ENCODE measurements at places on chromosomes 1 and 21.

DNA sequence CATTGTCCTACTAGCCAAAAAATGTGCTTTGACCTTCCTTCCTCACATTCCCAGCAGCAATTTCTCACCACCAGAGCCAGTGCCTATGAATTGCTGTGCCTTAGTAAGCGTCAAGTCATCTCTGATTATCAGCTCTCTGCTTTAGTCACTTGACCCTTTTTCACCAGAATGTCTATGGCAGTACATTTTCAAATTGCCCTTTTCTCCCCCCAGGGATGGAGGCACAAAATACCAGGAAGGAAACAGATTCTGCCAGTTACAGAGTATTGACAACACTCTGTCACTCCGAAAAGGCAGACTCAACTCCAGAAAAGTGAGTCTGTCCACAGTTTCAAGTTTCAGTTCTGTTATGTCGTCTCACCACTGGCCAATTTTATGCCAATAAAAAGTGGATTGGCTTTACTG lies 167.4 kb downstream of the TNFSF18 start:
- no peak for DNase-seq

GRCh38 chr1:177847843-177848242 lies 122.0 kb downstream of the SEC16B start:
- no peak for DNase-seq

GRCh38 chr21:45299026-45299863 lies 11.6 kb upstream of the POFUT2 start:
- peak; percentile 31 for DNase-seq

- DNase-seq: no peak
These were observed 522.9 kb downstream of the LRRIQ3 start for GRCh38 chr1:73674945-73675561.

GRCh38 chr21:31339721-31340120 lies 4.3 kb downstream of the TIAM1 start:
- DNase-seq: no peak

GRCh38 chr1:26854906-26855305 lies 8.0 kb upstream of the SFN start:
- DNase-seq: peak; percentile 89

- DNase-seq: no peak
These were observed 94.7 kb downstream of the LIPI start for GRCh38 chr21:14116080-14116481.

- no peak for DNase-seq
These were observed 9.0 kb upstream of the VHLL start for GRCh38 chr1:156308078-156308477.

DNA sequence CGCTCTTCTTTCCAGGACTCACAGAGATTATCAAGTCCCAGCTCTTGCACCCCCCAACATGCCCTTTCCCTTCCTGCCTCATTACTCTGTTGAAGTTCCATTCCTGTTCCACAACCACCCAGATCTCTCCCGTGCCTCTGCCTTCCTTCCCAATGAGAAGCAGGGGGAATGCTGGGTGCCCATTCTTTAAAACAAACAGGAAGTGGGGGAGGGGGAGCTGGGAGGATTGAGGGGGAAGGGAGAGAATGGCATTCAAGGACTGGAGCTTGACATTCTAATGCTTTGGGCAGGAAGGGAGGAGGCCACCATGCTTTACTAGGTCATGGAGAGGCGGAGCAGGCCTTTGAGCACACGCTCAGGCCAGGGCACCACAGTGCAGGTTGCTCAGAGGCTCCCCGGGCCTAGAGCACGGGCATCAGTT lies 150.3 kb upstream of the IRF2BP2 start:
- DNase-seq: no peak

GRCh38 chr1:17121881-17122280 lies 2.6 kb upstream of the PADI2 start:
- DNase-seq: no peak

DNA sequence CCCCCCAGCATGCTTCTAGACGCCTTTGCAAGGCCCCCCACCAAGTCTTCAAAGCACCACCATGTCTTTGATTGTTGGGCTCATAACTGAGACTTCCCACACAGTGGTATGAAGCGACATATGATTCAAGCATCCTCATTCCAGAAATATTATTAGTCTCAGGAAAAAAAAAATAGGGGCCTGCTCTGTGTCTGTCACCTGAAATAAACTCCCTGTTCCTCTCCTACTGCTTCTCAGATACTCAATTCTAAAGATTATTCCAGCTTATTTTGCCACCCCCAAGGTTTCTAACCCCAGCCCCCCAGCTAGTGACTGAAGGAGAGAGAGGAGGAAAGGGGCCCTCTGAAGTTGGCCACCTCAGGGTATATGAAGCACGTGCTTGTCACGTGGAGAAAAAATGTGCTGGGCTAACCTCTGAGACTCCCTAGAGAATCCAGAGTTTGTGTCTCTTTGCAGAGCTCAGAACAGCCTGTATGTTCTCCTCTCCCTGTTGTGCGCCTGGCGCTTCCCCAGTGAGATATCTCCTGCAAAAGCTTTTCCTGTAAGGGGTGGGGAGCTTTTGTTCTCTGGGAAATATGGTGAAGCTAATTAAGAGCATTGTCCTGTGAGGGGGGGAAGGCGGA lies 35.9 kb upstream of the RASAL2 start:
- no peak for DNase-seq

- DNase-seq: no peak
These were observed 158.5 kb downstream of the TSEN15 start for GRCh38 chr1:184210031-184210430.

- DNase-seq: no peak
These were observed 78.3 kb upstream of the NFASC start for GRCh38 chr1:204792354-204792692.

DNA sequence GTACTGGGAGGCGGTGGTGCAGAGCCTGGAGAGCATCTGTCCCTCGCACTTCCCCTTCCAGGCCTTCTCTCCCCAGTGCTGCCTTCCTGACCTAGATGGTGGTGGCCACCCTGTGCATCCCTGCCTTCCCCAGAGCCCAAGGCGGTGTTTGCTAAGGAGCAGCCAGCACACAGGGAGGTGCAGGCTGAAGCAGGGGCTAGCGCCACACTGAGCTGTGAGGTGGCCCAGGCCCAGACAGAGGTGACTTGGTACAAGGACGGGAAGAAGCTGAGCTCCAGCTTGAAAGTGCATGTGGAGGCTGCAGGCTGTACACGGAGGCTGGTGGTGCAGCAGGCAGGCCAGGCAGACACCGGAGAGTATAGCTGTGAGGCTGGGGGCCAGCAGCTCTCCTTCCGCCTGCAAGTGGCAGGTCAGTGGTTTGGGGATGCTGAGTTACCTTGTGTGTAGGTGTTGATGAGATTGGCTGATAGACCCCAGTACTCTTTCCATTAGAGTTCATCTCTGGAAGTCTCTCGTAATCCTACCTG lies 51.6 kb downstream of the OBSCN start:
- DNase-seq: no peak

- no peak for DNase-seq
These were observed 53.4 kb downstream of the MPZL1 start for GRCh38 chr1:167775178-167775577.

DNA sequence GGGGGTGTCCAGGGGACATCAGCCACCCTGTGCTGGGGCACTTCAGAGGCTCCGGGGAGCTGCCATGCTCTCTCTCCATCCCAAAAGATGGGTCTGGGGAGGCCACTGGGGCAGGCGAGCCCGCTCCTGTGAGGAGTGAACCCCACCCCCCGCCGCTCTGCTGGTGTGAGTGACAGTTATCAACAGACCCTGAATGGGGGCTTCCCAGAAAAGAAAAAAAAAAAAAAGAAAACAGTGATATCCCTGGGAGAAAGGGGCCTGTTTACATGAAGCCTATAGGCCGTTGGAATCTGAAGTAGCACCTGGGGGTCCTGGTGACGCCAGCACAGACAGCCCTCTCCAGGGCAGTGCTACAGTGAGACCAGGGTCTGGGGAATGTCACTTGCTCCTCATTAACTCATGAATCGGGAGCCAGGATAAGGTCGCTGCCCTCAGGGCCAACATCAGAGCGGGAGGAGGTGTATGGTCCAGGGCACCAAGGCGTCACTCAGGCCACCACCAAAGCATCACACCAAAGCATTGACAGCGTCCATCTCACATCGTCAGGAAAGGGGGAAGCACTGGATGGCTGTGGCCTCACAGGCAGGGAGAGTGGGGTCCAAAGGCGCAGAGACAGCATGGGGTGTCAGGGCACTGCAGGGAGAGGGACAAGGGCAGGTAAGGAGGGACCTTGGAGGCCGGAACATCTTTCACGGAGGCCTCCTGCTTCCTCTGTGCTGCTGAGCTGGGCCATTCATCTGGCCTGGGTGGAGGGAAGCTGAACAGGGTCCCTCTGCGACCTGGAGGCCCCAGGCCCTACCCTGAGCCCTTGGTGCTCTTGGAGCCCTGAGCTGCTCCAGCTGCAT lies 8.4 kb upstream of the NPHP4 start:
- peak; percentile 27 for DNase-seq

DNA sequence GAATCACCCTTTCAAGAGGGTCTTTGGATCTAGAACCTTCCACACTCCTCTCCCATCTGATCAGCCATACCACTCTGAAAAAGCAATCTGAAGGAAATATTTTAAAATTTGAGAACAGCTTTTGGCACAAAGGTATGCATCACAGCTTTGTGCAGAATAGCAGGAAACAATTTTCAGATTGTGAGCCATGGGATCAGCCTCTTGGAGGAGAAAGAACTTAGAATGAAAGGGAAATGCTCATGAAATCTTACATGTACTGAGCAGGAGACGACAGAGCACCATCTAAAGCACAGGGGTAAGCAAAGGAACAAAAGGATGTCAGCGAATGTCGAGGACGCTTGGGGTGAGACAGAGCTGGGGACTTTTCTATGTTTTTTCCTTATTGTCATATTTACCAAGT lies 54.4 kb downstream of the EDN2 start:
- DNase-seq: no peak

DNA sequence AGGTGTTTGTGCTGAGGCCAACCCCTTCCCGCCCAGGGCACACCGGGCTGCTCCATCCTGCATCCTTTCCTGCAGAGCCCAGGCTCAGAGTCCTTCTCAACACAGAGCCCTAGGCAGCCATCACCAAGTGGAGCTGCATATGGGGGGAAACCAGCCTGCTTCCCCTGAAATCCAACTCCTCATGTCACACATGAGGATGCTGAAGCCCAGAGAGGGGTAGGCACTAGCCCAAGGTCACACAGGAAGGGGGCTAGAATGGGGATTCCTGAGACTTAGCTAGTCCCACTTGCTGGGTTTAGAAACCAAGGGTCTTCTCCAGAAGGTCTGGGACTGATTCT lies 5.5 kb upstream of the TNFRSF1B start:
- DNase-seq: no peak

DNA sequence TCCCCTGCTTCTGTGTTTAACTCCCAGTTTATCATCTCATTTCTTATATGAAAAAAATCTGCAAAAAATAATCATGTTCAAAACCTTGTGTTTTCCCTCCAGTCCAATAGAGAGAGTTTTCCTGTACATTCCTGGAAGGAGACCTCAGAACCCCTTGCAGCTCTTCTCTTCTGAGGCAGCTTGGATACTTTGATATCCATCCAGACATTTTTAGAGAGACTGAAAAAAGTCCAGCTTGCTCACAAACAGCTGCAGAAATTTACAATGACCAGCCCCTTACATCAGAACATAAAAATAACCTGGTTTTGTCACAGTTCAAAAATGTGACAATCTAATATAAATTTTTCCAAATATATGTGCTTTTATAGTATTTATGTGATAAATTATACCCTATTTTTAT lies 73.3 kb upstream of the C1orf115 start:
- DNase-seq: no peak

GRCh38 chr21:25307489-25307888 lies 299.8 kb downstream of the MRPL39 start:
- no peak for DNase-seq

GRCh38 chr1:78222225-78222959 lies 176.6 kb downstream of the GIPC2 start:
- DNase-seq: no peak

GRCh38 chr1:71463144-71463543 lies 382.3 kb upstream of the ZRANB2 start:
- no peak for DNase-seq

GRCh38 chr1:164180824-164181223 lies 378.2 kb upstream of the PBX1 start:
- DNase-seq: no peak

DNA sequence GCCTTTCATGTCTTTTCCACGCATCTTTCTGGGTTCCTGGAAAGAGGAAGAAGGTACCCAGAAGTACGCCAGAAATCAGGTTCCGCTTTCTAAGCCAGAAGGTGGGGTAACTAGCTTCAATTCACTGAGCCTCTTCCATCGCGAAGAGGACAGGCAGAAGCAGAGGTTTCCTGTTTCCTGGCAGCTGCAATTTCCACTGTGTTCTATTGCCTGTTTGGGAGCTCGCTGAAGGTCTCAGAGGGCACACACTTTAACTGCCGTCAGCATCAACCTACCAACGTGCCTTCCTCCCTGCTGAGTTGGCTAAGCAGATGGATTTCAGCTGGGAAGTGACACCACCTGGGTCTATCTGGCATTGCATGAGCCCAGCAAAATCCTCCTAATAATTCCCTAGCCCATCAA lies 10.0 kb downstream of the NCF2 start:
- DNase-seq: peak; percentile 17

DNA sequence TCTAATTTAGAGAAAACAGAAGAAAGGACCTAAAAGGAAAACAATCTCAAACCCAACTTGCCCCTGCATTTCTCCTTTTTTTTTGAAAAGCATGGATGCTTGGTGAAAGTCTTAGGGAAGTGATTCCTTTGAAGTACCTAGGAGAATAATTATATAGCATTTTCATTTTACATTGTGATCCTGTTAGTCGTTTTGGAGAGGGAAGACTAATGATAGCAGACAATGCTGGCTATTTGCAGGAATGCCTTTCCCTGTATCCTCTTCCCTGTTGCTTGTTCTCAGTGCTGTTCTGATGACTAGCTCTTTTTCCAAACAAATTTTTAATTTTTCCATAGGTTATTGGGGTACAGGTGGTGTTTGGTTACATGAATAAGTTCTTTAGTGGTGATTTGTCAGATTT lies 53.9 kb downstream of the LAMC1 start:
- no peak for DNase-seq

DNA sequence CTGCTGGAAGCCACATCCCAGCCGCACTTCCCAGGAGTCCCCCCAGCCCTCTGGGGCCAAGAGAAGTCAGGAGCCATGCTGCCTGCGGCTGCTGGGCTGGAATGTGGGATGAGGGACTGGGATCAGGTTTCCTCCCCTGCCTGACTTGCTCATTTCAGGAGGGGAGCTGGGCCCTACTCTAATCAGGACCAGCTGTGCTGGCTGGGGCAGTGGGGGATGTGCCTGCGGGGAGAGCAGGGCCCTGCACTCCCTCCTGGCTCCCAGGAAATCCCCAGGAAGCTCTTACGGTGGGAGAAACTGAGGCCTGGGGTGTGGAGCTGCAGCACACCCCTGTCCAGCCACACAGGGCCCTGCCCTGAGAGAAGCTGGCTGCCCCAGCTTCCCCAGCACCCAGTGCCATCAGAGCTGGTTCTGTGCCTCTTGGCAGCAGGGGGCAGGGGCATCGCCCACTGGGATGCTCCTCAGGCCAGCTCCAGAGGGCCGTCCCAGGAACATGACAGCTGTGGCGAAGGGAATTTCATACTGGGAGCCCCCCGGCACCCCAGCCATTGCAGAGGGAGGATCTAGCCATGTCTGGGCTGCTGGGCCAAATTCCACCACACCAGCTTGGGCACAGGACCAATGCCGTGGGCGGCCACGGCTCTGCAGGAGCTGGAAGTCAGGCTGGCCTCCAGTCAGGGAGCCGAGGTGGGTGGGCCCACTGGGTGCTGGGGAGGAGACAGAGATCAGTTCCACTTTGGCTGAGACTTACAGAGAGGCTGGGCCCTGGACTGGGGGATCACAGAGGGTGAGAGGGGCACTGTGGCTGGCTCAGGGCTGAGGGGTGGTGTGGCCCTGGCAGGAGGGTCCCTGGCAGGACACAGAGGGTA lies 21.3 kb upstream of the PRSS38 start:
- DNase-seq: no peak

GRCh38 chr21:43703035-43703880 lies 15.7 kb upstream of the PDXK start:
- DNase-seq: peak; percentile 77

GRCh38 chr1:152347116-152347728 lies 12.6 kb downstream of the FLG2 start:
- no peak for DNase-seq
